Endothelial cell (in vitro differentiated cells): ENCODE measurements at places on chromosomes 2 and 18.

- DNase-seq, result no peak
Observed at GRCh38 chr18:55416791-55417190, 171.2 kb downstream of the TCF4 start.

DNA sequence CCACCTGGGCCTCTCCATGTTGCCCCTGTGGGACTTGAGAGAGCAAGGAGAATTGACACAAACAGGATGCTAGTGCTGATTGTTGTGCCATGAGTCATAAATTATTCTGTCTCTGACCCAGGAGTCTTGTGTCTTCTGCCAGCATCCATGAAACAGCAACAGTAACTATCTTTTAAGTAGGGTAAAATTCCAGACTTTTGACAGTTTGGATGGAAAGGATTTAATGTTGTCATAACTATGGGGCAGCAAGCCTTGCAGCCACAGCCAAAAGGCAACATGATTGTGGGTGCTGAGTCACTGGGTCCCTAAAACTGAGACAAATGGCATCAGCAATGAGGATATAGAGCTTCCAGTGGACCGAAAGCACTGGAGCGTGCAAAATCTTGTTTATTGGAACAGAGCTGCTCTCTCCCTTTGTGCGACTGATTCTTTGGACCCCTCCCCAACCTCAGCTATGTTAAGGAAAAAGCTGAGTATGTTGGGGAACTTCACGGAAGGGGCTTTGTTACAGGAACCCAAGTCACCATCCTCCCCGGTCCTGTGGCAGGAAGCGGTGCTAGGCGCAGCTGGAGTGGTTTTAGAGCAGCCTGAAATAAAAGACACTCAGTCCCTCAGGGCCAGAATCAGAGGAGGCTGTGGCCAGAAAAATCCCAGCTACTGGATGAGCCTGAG, 9.6 kb upstream of the ITPRIPL1 start:
- no peak for DNase-seq

DNA sequence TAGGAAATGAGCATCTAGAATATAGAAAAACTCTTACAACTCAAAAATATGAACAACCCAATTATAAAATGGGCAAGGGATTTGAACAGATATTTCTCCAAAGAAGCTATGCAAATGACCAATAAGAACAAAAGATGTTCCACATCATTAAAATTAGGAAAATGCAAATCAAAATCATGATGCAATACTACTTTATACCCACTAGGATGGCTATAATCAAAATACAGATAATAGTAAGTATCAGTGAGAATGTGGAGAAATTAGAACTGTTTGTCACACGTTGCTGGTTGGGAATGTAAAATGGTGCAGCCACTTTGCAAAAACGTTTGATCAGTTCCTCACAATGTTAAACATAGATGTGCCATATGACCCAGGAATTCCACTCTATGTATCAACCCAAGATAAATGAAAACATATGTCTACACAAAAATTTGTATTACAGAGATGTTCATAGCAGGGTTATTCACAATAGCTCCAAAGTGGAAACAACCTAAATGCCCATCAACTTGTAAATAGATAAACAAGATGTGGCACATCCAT, 558.4 kb downstream of the SLC4A3 start:
- no peak for DNase-seq

GRCh38 chr2:230000118-230000841, 68.4 kb downstream of the SLC16A14 start:
- DNase-seq, result no peak

DNA sequence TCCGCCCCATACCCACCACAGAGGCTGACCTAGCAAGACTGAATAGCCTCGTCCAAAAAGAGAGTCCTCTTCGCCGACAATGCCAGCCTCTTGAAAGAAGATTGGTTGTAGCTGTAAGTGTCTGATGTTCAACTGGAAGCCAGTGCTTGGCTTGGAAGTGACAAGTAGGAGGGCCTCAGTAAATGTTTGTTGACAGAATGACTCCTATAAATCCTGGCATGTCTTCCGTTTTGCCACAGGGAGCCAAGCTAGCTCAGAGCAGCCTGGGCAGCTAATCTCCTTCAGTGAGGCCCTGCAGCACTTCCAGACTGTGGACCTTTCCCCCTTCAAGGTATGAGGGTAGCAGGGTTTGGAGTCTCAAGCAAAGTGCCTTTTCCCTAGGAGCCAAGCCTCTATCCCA, 14.9 kb downstream of the ELMOD3 start:
- DNase-seq, result no peak

DNA sequence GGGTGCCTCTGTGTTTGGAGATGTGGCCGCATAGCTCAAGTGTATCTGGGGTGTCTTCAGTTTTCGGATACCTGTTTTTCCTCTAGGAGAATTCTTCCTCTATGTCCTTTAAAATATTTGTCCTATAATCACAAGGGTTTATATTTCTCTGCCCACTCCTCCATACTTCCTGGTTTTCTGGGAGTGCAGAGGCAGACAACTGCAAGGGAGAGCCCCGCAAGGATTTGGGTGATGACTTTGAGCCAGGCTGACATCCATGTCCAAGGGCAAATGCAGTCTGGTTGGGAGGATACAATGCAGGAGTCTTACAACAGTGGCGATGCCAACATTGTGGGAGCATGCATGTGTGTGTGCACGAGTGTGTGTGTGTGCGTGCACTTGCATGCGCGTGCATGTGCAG, 2.1 kb downstream of the IL1RL1 start:
- DNase-seq, result no peak

DNA sequence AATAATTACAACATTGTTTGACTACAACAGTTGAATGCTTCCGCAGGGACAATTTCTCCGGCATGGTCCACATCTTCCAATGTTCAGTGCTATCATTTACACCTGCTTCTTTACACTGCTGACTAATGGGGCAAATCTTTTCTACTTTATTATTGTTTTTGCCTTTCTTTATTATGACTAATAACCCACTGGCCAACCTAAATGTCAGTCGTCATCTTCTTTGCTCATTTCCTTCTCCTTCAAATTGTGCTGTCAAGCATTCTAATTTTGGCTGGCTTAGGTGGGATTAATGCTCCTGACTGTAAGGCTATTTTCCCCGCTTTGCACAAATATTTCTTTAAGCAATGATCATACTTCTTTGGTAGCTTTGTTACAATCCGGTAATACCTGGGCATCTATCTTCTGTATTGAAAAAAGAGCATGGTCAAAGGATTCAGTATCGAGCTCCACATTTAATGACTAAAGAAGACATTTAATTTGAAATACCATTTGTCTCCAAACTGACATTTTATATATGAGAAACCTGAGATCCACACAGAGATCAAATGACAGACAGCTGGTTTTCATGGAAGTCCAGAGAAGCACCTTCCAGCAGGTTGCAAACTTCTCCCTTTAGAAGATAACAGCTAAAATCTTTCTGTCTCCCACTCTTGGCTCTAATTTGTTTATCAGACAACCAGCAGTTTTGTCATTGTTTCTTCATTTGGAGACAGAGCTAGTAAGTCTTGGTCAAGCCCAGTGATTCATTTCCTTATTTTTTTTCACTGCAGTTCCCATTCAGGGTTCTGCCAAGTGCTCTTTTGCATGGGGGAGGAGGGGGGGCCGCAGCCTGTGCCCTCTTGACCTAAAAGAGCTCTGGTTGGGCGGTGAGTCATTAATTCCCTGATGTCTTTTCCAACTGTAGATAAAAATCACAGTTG, 132.9 kb downstream of the SOCS6 start:
- no peak for DNase-seq

GRCh38 chr2:219628986-219629901, 1.8 kb downstream of the SLC4A3 start:
- DNase-seq, result no peak

- no peak for DNase-seq
Observed at GRCh38 chr2:239105234-239105633, 257.3 kb downstream of the TWIST2 start.

GRCh38 chr2:150296770-150297546, 190.5 kb downstream of the RND3 start:
- no peak for DNase-seq

GRCh38 chr2:192571636-192572035, 376.9 kb upstream of the TMEFF2 start:
- no peak for DNase-seq
